ENCODE measurements at places on chromosomes 4 and X. TPM values are rescaled to one million over a fixed set of nuclear protein-coding genes. Genes with fewer than 3 reads are reported as not detected.

GRCh38 chrX:129983575-129984110 lies 1.2 kb downstream of the BCORL1 start:
- peaks cover 12% of the 10 kb centered on the region for H3K4me1 ChIP-seq
- DNase-seq: no peak
- H3K36me3 ChIP-seq: no peaks in the 10 kb centered on the region
- H3K27me3 ChIP-seq: peaks cover 30% of the 10 kb centered on the region

GRCh38 chrX:46841346-46841745 lies 4.5 kb downstream of the RP2 start:
- no peak overlapping the region for H3K27ac ChIP-seq
- no peak for DNase-seq
- no peak overlapping the region for H3K4me3 ChIP-seq
- no peaks in the 10 kb centered on the region for H3K27me3 ChIP-seq
- peaks cover 24% of the 10 kb centered on the region for H3K36me3 ChIP-seq

DNA sequence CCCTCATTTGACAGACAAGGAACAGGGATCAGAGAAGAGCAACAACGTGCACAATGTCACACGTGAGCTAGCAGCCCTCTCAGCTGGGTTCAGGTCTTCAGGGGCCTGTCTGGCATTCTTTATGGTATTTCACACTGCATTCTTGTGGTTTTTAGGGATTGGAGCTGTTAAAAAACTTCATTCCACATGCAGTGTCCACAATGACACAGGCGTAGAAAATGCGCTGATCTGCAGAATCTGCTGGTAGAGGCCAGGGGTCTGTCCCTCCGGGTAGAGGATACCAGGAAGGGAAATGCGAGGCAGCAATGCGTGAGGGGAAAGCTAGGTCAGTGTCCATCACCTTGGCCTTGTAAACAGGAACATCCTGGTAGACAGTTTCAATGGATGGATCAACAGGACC lies 36.6 kb downstream of the MAP7D3 start:
- no peak overlapping the region for H3K4me3 ChIP-seq
- H3K27me3 ChIP-seq: peaks cover 4% of the 10 kb centered on the region
- peaks cover 16% of the 10 kb centered on the region for H3K4me1 ChIP-seq
- no peak overlapping the region for H3K27ac ChIP-seq
- no peaks in the 10 kb centered on the region for H3K36me3 ChIP-seq

- H3K27ac ChIP-seq: no peak overlapping the region
- no peaks in the 10 kb centered on the region for H3K27me3 ChIP-seq
- DNase-seq: no peak
- H3K36me3 ChIP-seq: no peaks in the 10 kb centered on the region
- H3K4me3 ChIP-seq: no peak overlapping the region
- H3K4me1 ChIP-seq: peaks cover 13% of the 10 kb centered on the region
Measured at GRCh38 chr4:86586626-86587380, 7.3 kb upstream of the PTPN13 start.

DNA sequence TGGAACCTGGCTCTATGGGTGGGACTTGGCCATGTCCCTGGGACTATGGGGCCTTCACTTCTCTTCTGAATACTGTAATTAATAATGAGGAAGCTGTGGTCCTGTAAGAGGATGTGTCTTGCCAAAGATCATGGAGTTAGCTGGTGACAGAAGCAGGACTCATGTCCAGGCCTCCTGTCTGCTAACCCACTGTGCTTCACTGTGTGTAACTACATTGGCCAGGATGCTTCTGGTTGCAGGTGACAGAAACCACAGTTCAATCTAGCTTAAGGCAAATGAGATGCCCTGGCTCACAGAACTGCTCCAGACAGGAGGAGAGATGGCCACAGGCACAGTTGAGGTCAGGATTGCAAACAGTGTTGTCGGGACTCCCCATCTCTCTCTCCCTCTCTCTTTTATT lies 3.1 kb downstream of the MTMR1 start:
- H3K36me3 ChIP-seq: peaks cover 30% of the 10 kb centered on the region
- no peak overlapping the region for H3K4me3 ChIP-seq
- DNase-seq: no peak
- peaks cover 30% of the 10 kb centered on the region for H3K4me1 ChIP-seq

GRCh38 chr4:82261084-82261483 lies 112.7 kb downstream of the HNRNPD start:
- no peak overlapping the region for H3K27ac ChIP-seq
- DNase-seq: no peak
- H3K27me3 ChIP-seq: no peaks in the 10 kb centered on the region

GRCh38 chrX:121836000-121836399 lies 788.6 kb downstream of the GLUD2 start:
- no peak overlapping the region for H3K27ac ChIP-seq
- no peak overlapping the region for H3K4me3 ChIP-seq
- H3K27me3 ChIP-seq: no peaks in the 10 kb centered on the region
- no peaks in the 10 kb centered on the region for H3K36me3 ChIP-seq
- DNase-seq: no peak

DNA sequence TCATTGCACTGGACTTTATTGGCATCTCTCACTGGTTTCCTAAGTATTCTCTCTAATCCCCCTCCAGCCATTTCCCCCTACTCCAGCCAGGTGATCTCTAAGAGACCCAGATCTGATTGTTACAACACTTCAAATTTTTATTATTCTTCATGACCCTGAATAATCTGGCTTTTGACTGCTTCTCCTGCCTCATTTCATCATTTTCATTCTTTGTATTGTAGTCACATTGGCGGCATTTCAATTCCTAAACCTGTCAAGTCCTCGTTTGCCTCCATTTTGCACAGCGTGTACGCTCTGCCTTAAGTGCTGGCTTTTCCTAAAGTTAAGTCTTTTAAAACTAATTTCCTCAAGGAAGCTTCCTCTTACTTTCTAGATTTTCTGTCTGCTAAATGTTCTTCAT lies 31.6 kb downstream of the UBE2K start:
- H3K27me3 ChIP-seq: no peaks in the 10 kb centered on the region
- no peak overlapping the region for H3K4me3 ChIP-seq
- no peak for DNase-seq

- no peaks in the 10 kb centered on the region for H3K27me3 ChIP-seq
- H3K4me3 ChIP-seq: no peak overlapping the region
- peaks cover 4% of the 10 kb centered on the region for H3K36me3 ChIP-seq
- no peak for DNase-seq
Measured at GRCh38 chr4:81737865-81738559, 266.3 kb upstream of the RASGEF1B start.

DNA sequence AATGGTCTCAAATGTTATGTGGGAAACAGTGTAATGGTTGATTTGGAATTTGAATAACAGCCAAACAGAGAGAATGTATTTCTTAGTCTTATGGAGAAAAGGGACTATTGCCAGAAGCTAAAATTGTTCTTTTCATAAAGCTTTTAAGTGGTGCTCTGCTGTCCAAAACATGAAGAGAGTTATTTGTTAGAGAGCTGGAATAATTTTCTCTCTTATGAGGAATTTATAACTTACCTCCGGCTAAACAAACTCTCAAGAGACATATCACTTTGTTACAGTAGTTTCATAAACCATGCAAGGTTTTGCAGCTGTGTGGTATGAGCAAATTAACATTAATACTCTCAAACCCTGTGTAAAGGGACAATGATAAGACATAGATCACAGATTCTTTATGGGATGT lies 28.6 kb downstream of the SULT1B1 start:
- H3K4me3 ChIP-seq: no peak overlapping the region
- no peak for DNase-seq
- no peaks in the 10 kb centered on the region for H3K27me3 ChIP-seq
- no peak overlapping the region for H3K27ac ChIP-seq
- H3K4me1 ChIP-seq: peaks cover under 1% of the 10 kb centered on the region
- no peaks in the 10 kb centered on the region for H3K36me3 ChIP-seq

DNA sequence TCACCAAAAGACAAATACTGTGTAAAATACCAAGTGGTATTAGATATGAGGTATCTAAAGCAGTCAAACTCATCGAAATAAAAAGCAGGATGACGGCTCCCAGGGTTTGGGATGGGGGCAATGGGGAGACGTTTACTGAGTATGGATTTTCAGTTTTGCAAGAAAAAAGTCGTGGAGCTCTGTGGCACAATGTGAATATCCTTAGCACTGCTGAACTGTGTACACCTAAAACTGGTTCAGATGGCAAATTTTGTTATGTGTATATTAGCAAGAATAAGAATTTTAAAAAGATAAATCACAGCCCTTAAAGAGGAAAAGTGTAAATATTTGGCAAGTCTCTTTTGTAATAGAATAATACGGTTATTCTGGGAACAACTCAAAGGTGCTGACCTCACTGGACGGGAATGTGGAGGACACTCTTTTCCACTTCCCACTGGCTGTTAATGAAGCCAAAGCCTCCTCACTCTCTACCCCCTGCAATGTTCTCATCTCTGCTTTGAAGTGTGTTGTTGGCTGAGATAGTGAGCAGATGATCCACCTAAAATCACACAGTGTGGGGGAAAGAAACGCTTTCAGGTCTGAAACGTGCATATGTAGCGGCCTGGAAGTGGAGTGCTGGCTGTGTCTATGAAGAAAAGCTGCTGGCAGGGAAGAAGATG lies 49.2 kb downstream of the SEL1L3 start:
- H3K4me1 ChIP-seq: peaks cover 16% of the 10 kb centered on the region
- H3K27ac ChIP-seq: no peak overlapping the region
- peaks cover 43% of the 10 kb centered on the region for H3K36me3 ChIP-seq

DNA sequence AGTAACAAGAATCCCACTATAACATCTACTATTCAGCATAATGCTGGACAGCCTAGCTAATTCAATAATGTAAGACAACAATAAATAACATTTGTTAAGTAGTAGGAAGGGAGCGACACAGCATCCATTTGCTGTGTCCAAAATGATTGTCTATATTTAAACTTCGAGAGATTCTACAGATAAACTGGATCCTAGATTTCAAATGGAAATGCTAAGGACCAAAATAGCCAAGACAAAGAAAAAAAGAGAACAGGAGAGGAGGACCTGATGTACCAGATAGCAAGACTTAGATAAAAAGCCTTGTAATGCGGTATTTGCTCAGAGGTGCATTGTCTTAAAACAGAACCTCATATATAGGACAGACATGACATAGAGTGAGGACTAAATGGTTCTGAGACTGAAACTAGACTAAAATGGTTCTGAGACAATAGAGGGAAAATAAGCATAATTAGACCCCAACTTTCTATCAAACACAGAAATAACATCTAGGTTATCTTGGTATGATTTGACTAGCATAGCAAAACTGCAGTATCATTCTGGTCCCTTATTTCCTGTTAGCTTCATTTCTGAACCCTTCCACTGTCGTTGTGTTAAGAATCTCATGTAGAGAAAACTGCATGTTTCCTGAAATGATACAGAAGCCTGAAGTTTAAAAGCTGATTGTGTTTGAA lies 3.8 kb downstream of the HPGDS start:
- no peak for DNase-seq
- H3K36me3 ChIP-seq: no peaks in the 10 kb centered on the region
- no peaks in the 10 kb centered on the region for H3K27me3 ChIP-seq
- no peak overlapping the region for H3K4me3 ChIP-seq
- no peaks in the 10 kb centered on the region for H3K4me1 ChIP-seq

DNA sequence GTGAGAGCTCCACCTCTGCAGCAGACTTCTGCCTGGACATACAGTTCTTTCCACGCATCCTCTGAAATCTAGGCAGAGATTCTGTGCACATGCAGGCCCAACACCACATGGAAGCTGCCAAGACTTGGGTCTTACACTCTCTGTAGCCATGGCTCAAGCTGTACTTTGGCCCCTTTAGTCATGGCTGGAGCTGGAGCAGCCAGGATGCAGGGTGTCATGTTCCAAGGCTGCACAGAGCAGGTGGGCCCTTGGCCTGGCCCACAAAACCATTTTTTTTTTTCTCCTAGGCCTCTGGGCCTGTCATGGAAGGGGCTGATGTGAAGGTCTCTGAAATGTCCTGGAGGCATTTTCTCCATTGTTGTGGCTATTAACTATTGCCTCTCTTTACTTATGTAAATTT lies 990.5 kb upstream of the ADGRL3 start:
- no peak overlapping the region for H3K4me3 ChIP-seq
- no peaks in the 10 kb centered on the region for H3K4me1 ChIP-seq
- DNase-seq: no peak
- no peak overlapping the region for H3K27ac ChIP-seq
- H3K36me3 ChIP-seq: no peaks in the 10 kb centered on the region

DNA sequence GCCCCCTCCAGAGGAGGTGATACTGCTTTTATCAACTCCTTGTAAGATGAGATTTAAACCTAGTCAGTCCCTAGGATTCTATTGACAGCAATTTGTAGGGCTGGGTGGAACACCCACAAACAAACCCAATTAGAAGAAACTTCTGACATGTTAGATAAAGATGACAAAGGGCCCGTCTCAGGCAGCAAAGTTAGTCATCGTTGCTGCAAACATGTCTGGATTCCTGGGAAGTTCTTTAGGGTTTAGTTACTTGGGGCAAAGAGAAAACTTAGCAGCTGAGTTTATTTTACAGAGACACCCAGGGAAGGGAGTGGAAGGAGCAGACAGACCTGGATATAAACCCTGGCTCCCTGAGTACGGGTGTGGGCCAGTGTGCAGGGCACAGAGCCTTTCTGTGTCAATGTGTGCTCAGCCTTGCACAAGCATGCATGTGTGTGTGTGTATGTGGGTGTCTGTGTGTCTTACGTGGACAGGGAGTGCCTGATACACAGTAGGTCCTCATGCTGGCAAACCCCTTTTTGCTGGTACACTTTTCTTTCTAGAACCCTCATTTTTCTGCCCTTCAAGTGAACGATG lies 130.0 kb upstream of the STX18 start:
- H3K36me3 ChIP-seq: no peaks in the 10 kb centered on the region
- no peaks in the 10 kb centered on the region for H3K27me3 ChIP-seq
- H3K4me3 ChIP-seq: no peak overlapping the region
- H3K4me1 ChIP-seq: no peaks in the 10 kb centered on the region

- H3K36me3 ChIP-seq: no peaks in the 10 kb centered on the region
- no peak overlapping the region for H3K4me3 ChIP-seq
- peak; percentile 20 for DNase-seq
Measured at GRCh38 chrX:135596495-135596894, 76.0 kb downstream of the INTS6L start.

Gene HAUS7
- 38.6 TPM for total RNA-seq

Gene AMBN
- total RNA-seq: not detected

Gene RAB41
- total RNA-seq: not detected

Gene VMA21
- total RNA-seq: 67.2 TPM

Gene GABRQ
- not detected for total RNA-seq

Gene GAK
- 94.1 TPM for total RNA-seq

Gene NALF2
- 6.3 TPM for total RNA-seq

Gene ZCCHC12
- total RNA-seq: not detected

Gene DRP2
- 0.66 TPM for total RNA-seq

Data from Calu3 (cell line).